ENCODE measurements at places on chromosomes 7 and 10.

- peak; percentile 49 for DNase-seq
Observed at GRCh38 chr10:97463363-97464132, 17.6 kb downstream of the ZDHHC16 start.

DNA sequence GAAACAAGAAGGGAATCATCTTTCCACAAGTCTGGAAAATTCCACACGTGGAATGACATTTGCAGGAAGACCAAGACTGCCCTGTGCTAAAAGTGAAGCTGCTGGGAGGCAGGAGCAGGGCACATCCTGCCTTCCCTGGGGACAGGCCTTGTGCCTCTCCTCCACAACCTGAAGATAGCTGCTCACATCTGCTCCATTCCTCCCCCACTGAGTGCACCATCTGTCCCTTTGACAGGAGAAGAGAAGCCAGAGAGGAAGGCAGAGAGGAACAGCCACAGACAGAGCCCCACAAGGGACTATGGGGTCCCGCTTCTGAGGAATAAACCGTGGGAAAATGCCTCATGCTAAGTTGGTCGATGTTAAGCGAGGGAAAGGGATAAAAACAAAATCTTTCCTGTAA, 15.9 kb upstream of the FAM171A1 start:
- DNase-seq = no peak

DNA sequence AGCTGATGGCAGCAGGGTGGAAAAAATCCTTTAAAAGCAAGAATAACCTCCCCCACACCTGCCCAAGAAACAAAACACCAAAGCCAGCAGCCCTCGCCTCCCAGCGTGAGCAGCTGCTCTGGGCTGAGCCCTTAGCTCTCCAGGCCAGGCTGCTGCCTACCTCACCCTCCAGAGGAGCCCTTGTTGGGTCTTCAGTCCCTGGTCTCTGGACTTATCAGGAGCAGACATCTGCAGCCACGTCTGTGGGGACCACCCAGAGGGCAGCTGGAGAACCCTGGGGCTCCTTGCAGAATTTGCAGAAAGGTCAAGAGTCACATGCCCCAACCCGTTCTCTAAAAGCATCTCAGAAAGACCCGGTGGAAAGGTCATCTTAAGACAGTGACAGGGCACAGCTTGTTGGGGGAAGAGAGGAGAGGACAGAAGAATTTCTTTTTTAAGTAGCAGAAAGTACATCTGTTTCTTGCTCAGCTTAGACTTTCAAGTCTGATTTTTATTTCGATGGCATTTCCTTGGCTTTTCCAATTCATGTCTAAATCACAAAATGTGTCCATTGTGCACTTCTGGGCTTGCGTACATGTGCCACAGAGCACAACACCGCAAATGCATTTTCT, 425.7 kb upstream of the NFE2L3 start:
- no peak for DNase-seq

- no peak for DNase-seq
Observed at GRCh38 chr7:105885387-105886111, 9.2 kb upstream of the ATXN7L1 start.

DNA sequence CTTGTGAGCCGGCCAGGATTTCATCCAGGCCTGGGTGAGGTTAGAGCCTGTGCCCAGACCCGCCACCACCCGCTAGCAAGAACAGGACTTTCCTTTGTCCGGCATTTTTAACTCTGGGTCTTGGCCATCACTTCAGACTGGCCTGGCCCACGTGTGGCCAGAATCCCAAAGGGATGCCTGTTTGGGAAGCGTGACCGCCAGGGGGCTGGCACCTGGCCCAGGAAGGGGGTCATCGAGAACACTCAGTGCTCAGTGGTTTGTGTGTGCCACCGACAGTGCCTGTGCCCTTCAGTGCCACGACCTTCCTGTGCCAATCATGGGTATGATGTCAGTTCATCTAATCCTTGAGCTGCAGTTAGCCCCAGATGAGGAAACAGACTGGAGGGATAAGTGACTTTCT, 85.0 kb downstream of the ZMIZ1 start:
- DNase-seq = no peak

DNA sequence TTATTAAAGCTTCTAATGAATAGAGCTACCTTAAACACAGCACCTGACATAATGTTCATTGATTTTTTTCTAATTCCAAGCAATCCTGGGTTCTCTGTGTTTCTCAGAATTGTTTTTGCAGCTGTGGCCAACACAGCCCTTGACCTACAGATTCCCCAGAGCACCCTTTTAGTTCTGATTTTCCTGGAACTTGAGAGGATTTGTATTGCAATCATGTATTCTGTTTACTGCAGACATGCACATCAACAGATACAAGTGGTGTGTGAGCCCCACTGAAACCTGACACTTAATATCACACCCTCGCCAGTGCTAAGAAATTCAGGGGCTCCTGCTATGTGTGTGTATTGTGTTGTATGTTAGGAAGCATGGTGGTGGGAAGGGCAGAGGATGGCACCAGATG, 344.2 kb upstream of the POM121L12 start:
- DNase-seq = no peak

DNA sequence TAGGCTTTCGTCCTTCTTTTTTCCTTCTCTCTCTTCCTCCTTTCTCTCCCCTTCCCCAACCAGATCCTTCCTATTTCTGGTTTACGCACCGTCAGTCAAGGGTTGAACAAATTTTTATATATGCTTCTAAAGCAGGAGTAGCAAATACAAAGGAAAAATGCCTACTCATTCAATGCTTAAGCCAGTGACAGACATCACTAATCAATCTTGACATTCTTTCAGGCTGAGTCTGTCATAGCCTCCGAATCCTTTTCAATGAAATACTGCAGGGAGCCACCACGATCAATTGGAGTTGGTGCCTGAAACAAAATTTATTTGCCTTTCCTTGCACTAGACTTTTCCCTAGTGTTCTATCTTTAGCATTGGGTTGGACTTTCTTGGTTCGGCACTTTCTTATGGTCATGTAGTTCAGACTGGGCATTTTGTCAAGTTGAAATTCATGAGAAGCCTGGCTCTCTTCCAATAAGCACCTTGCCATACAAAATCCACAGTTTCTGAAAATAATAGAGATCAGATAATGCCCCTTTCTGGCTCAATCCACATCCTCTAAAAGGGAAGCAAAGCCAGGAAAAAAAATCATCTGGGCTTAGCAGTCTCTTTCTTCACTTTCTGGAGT, 239.5 kb upstream of the PLXNA4 start:
- DNase-seq = peak; percentile 2

GRCh38 chr10:6395606-6396005, 184.5 kb downstream of the PRKCQ start:
- DNase-seq = no peak

DNA sequence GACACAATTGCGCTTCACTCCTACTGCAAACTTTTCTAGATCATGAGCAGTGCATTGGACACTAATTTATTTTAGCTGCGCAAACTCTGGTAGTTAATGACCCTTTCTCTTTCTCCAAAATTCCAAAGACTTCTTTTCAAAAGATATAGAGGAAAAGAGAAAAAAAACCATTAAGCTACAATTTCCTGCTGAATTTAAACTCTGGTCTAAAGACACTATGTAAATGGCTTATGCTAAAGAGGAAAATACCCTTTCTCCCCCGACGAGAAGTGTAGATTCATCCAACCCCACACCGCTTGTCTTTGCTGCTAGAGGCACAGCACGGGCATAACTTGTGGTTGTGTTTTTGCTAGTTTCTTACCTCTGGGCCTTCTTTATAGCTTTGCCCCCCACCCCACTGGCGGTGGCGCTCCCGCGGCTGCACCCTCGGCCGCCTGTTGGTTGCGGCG, 84.1 kb downstream of the SNX10 start:
- DNase-seq = no peak

DNA sequence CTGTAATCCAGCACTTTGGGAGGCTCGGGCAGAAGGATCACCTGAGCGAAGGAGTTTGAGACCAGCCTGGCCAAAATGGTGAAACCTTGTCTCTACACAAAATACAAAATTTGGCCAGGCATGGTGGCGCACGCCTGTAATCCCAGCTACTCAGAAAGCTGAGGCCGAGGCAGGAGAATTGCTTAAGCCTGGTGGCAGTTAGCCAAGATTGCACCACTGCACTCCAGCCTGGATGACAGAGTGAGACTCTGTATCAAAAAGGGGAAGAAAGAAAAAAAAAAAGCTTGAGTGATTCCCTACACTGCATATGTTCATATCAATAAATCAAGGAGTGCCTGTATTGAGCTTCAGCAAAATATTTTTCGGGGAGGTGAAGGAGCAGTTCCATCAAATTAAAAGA, 45.8 kb upstream of the SRRM3 start:
- peak; percentile 34 for DNase-seq

DNA sequence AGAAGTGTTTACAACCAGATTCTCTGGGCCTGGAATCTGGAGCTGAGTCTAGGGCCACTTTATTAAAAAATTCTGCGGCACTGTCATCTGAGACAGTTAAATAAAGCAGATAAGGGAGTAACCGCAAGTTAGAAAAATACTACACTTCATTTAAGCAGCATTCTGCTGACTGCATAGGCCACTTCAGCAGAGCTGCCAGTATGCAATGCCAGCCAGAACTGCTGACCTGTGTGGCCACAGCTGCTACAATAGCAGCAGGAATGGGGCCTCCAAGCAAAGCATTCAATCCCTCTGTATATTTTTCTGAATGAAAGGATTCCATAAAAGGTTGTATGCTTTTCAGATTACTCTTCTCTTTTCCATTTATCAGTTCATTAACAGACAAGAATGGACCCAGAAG, 136.0 kb downstream of the COL28A1 start:
- DNase-seq = no peak

Data from EL (cell line).